ENCODE measurements at places on chromosomes 2 and 18. TPM values are rescaled to one million over a fixed set of nuclear protein-coding genes. Genes with fewer than 3 reads are reported as not detected.

EFHD1 gene
- 2.1 TPM for total RNA-seq

SLC9A4 gene
- total RNA-seq, result not detected

DES gene
- 3,588 TPM for total RNA-seq

ALLC gene
- total RNA-seq, result not detected

Data from skeletal muscle tissue (tissue), 5 donors.